ENCODE measurements at places on chromosomes 2 and 18.

DNA sequence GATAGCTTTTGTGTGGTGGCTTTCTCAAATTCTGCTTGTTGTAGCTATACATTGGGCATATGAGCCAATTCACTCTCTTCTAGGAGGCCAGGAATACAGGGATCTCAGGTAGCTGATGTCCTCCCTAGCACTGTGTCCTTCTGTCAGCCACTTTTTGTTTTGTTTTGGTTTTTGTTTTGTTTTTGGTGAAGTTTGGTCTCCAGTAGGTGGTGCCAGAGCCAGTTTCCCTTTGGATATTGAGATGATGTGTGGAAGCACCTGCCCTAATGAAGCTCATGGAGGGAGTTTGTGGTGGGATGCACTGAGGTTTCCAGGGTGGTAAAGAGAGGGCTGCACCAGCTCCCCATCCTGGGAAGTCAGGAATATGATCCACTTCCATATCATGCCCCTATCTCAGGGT, 100.5 kb upstream of the VWC2L start:
- no peak for DNase-seq

DNA sequence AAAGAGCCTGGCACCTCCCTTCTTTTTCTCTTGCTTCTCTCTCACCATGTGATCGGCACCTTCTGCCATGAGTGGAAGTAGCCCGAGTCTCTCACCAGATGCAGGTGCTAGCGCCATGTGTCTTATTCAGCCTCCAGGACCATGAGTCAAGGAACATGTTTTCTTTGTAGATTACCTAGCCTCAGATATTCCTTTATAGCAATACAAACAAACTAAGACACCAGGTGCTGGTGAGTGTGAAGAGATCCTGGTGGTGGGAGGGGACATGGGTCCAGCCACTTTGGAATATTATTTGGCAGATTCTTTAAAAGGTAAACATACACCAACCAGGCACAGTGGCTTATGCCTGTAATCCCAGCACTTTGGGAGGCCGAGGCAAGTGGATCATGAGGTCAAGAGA, 5.9 kb upstream of the USP40 start:
- no peak for DNase-seq

- no peak for DNase-seq
These were observed 77.3 kb downstream of the ITGB1BP1 start for GRCh38 chr2:9345997-9346396.

GRCh38 chr2:17816396-17817245, at the start of gene MSGN1:
Gene MSGN1 (plus strand): TSS chr2:17816460. CDS start chr2:17816519, 59 bp downstream.
- DNase-seq = no peak

DNA sequence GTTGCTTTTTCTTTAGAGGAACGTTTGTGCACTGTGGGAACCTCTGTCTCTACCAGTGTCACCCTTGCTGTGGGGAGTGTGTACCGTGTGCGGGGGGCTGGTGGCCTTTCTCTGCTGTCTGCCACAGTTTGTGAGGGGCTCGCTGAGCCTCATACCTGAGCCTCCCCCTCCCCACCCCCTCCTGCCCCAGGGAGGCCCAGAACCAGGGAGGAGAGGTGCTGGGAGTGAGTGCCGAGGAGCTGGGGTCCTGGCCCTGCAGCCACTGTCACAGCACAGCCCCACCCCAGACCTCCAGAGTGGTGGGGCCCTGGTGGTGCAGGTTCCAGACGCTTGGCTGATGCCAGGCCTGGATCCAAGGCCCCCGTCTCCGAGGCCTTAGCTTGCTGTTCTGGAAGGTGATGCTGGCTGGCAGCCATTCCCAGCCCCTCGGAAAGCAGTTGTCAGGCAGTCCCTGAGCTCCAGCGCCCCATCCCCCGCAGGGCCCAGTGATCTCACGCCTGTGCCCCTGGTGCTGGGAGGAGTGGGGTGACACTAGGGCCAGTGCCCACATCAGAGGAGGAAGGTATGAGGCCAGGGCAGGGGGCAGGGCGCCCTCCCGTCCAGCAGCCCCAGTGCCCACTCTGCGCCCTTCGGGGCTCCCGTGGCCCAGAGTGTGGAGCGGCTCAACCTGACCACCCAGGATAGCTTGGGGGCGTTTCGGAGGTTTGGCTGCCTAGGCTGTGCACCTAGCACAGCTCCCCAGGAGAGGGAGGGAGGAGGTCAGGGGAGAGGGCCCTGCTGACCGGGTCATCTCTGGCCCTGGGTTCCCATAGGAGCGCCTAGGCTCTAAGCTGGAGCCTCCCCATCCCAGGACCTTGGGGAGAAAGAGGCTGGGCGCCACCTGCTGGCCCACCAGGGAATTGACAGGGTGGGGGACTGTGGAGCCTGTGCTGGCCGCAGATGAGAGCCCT, 53.0 kb upstream of the ALPP start:
- DNase-seq = peak; percentile 65

GRCh38 chr2:216006164-216006663, 7.1 kb downstream of the MREG start:
- DNase-seq = no peak

DNA sequence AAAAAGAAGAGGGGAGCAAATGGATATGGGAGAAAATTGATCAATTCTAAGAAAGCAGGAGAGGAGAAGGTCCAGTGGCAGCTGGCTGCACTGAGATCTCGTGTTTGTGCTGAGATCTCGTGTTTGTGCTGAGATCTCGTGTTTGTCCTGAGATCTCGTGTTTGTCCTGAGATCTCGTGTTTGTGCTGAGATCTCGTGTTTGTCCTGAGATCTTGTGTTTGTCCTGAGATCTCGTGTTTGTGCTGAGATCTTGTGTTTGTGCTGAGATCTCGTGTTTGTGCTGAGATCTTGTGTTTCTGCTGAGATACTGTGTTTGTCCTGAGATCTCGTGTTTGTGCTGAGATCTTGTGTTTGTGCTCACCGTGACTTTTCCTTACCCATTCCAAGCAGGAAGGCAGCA, 254.4 kb downstream of the BCL2 start:
- no peak for DNase-seq

- no peak for DNase-seq
These were observed 410.4 kb downstream of the MEIS1 start for GRCh38 chr2:66845307-66845706.

DNA sequence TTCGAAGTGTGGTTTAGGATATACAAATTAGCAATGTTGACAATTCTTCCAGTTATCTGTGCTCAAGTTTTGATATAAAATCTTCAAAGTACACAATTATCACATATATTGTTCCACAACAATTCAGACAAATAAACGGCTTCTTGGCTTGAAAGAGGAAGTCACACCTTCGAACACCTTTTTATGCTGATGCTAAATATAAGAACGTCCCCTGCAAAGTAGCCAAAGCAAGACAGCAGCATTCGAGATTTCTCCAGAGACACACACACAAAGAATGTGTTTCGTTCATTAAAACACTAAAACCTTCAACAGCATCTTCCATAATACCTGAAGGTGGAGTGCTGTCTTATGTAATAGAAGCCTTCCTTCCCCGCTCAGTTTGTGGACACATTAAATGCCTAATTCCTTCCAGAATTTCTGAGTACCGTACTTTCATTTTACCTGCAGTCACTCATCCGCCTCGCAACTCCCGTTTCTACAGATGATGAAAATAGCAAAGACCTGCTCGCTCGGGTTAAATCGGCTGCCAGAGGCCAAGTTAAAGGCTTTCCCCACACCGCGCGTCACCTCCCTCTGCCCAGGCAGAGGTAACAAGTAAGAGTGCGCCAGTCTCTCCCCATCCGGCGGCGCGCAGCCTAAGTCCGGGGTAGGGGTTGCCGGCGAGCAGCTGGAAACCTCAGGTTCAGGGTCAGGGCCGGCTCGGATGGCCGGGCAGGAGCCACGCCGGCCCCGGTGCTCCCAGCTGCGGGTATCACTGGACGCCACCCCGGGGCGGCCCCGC, 847 bp downstream of the SERPINE2 start:
- no peak for DNase-seq

- DNase-seq = no peak
These were observed 1.4 kb upstream of the NCOA1 start for GRCh38 chr2:24489465-24490180.

- no peak for DNase-seq
These were observed 362.3 kb downstream of the RND3 start for GRCh38 chr2:150125188-150125587.

DNA sequence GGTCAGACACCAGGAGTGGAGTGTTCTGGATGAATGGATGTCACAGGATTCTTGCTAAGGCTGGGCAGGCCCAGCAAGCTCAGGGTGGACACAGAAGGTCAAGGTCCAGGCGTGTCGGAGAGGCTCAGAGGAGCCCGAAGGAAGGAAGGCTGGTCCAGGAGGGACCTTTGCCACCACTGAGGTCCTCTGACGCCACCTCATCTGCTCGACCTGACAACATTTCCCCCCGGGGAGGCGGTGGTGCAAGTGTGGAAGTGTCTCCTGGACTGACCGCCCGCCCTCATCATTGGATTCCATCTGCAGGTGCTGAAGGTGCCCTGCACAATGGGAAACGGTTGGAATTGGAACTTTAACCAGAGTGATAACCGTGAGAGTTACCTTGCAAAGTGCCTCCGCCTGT, 124.6 kb downstream of the RTP5 start:
- DNase-seq = no peak

GRCh38 chr2:128439031-128439790, 120.5 kb upstream of the HS6ST1 start:
- DNase-seq = no peak

- DNase-seq = no peak
These were observed 102.2 kb downstream of the DLGAP1 start for GRCh38 chr18:4352746-4353551.

- DNase-seq = no peak
These were observed 60.7 kb downstream of the TET3 start for GRCh38 chr2:74045454-74045853.
